Endodermal cell (in vitro differentiated cells): ENCODE measurements at places on chromosomes 6 and 20. TPM values are rescaled to one million over a fixed set of nuclear protein-coding genes. Genes with fewer than 3 reads are reported as not detected.

GRCh38 chr20:57711311-57711712, 1.5 kb upstream of the PMEPA1 start:
- no peaks in the 10 kb centered on the region for H3K27me3 ChIP-seq
- H3K36me3 ChIP-seq, result peaks cover 8% of the 10 kb centered on the region
- peak overlapping the region; percentile 100 for H3K27ac ChIP-seq
- peak; percentile 74 for DNase-seq

DNA sequence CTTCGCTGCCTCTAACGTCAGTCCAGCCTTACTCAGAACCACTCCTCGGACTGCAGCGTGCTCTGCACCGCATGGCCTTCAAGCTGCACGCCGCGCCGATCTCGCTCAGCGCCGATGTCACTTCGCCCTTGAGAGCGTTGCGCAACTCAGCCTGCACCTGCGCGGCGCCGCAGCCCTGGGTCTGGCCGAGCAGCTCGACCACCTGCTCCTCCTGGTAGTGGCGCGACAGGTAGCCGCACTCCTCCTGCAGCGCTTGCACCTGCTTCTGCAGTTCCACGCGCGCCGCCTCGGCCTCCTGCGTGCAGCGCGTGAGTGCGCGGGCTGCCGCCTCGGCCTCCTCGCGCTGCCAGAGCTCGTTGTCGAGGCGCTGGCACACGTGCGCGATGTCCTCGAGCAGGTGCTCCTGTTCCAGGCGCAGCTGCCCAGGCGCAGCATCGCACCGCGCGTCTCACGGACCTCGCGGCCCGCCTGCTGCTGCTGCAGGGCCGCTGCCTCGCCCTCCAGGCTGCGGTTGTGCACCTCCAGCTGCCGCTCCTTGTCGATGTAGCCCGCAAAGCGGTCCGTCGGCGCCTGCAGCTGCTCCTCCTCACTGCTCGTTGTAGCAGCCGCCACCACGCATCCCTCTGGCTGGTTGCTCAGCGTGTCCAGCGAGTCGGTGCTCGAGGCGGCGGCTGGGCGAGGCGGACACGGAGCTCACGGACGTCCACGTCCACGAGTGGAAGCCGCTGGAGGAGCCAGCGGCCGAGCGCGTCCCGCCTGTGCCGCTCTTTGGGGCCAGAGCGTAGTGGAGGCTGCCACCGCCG, 380.6 kb upstream of the CHD6 start:
- H3K36me3 ChIP-seq, result no peaks in the 10 kb centered on the region
- H3K27ac ChIP-seq, result no peak overlapping the region
- no peak overlapping the region for H3K4me3 ChIP-seq
- H3K4me1 ChIP-seq, result no peaks in the 10 kb centered on the region

DNA sequence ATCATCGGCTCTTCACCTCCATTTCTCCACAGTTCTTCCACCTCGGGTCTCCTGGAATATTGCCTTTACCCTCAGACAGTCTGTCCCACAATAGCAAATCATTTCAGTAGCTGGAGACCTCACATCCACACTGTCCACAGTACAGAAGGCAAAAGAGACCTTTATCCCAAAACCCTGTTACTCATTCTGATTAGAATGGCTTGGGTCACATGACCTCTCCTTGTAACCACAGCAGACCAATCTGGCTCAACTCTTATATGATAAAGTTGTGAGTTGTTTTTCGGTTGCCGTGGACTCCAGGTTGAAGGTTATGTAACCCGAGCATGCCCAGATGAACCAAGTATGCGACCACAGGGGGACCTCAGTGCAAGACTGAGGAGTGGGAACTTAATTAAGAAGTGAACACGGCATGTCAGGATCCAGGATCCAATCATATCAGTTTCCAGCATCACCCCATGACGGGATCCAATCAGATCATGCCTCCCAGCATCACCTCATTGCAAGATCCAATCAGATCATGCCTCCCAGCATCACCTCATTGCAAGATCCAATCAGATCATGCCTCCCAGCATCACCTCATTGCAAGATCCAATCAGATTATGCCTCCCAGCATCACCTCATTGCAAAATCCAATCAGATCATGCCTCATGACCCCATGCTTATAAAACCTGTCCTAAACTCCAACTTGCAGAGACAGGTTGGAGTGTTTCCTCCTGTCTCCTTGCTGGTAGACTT, 68.7 kb downstream of the LY86 start:
- no peaks in the 10 kb centered on the region for H3K4me1 ChIP-seq
- H3K27me3 ChIP-seq, result peaks cover 13% of the 10 kb centered on the region
- H3K36me3 ChIP-seq, result no peaks in the 10 kb centered on the region
- H3K27ac ChIP-seq, result peak overlapping the region; percentile 14

GRCh38 chr6:99790679-99791078, 184.0 kb downstream of the PRDM13 start:
- H3K36me3 ChIP-seq, result no peaks in the 10 kb centered on the region
- H3K27me3 ChIP-seq, result peaks cover 13% of the 10 kb centered on the region
- H3K4me3 ChIP-seq, result no peak overlapping the region
- DNase-seq, result no peak

DNA sequence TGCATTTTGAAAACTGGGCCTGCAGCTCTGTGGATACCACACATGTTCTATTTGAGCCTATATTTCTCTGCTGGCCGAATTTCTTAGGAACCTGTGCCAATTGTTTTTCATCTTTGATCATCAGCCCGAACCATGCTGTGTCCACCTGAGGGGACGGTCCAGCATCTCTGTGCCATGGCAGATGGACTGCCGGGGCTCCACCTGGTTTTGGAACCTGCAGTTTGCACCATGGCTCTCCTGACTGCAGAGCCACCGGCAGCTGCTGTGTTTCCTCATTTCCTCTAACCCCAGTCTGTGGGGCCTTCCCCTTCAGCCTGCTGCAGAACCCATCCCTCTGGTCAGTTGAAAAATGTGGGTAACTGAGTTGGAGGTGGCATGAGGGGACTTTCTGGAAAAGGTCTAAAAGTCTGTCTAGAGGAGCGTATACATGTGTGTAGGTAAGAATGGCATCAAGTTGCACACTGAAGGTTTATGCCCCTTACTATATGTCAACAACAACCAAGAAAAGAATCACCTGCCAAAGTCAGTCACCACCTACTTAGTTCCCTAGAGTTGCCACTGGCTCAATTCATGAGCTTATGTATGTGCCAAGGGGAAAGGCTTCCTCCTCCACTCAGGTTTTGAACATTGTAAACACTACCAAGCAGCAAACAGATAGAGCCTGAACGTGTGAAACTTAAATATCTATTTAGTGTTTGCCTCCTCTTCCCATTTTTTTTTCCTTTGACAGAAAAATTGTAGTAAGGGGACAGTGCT, 548.2 kb downstream of the PRKN start:
- no peaks in the 10 kb centered on the region for H3K4me1 ChIP-seq
- peaks cover 30% of the 10 kb centered on the region for H3K27me3 ChIP-seq
- H3K36me3 ChIP-seq, result no peaks in the 10 kb centered on the region
- no peak overlapping the region for H3K4me3 ChIP-seq
- no peak overlapping the region for H3K27ac ChIP-seq
- DNase-seq, result no peak

- no peak overlapping the region for H3K4me3 ChIP-seq
- H3K36me3 ChIP-seq, result no peaks in the 10 kb centered on the region
- H3K27ac ChIP-seq, result no peak overlapping the region
- no peaks in the 10 kb centered on the region for H3K27me3 ChIP-seq
Measured at GRCh38 chr6:51737580-51738360, 349.6 kb downstream of the PKHD1 start.

DNA sequence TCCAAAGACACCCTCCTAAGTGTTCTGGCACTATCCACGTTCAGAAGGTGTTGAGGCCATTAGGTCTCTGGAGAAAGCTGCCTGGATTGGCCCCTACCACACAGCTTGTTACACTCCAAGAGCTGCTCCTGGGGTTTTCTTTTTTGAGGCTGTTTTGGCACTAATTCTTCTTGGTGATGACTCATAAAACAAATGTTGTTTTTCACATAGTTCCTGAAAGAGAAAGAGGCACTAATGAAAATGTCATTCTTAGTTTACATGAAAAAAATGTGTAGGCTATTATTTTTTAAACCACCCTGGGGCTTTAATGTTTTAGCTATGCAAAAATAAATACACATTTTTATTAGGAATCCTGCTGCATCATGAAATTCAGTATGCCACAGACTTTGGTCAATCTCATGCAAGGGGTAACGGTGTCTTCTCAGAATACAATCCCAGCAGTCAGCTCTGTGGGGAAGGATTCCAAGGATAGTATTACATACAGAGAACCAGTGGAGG, 38.1 kb downstream of the TBPL1 start:
- no peaks in the 10 kb centered on the region for H3K27me3 ChIP-seq
- DNase-seq, result no peak

DNA sequence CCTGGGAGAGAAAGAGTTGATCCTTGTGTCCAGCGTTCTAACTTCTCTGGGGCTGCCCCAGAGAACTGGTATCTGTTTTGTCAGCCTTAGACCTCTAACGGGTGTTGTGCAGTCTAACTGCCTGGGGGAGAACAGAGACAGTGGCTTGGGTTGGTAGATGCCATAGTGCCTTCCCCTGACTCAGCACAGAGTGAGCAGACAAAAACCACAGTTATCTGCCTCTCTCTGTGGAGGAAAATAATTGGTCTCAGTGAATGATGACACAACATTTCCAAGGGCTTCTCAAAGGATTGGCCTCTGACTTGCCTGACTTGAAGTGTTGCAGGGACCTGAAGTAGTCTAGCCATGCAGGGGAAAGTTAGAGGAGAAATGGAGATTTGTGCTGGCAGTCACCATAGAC, 226.2 kb upstream of the MAN1A1 start:
- H3K36me3 ChIP-seq, result no peaks in the 10 kb centered on the region
- H3K4me3 ChIP-seq, result no peak overlapping the region
- H3K27me3 ChIP-seq, result no peaks in the 10 kb centered on the region
- no peaks in the 10 kb centered on the region for H3K4me1 ChIP-seq
- H3K27ac ChIP-seq, result no peak overlapping the region

- no peaks in the 10 kb centered on the region for H3K4me1 ChIP-seq
- H3K27me3 ChIP-seq, result no peaks in the 10 kb centered on the region
- no peak overlapping the region for H3K4me3 ChIP-seq
- H3K36me3 ChIP-seq, result no peaks in the 10 kb centered on the region
- no peak overlapping the region for H3K27ac ChIP-seq
Measured at GRCh38 chr6:64243618-64244017, 608.0 kb downstream of the PHF3 start.

DNA sequence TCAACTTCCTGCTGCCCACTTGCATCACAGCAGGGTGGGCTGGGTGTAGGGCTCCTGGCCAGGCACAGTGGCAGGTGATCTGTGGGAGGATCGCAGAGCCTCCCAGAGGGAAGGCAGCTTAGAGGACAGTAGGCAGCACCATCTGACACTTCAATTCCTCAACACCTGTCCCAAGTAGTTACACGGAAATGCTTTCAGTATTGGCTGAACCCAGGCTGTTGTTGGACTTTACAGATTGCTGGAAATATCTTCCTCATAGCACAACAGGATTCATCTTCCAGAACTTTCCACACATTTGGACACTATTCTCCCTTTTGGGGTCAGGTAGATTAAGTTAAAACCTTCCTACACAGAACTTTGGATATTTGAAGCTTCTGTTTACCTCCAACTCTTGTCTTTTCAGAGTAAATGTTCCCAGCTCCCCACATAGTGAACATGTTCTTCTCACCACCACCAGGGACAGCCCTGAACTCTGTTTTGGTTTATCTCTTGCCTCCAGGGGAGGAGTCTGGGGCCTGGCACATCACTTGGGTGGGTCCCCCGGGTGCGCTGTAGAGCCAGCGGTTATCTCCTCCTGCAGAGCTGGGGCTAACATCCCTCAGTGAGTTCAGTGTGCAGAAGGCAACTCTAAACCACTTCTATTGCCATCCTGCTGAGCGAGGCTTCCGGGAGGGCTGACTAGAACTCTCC, 3.5 kb upstream of the SLC22A2 start:
- DNase-seq, result peak; percentile 72
- H3K4me1 ChIP-seq, result peaks cover 10% of the 10 kb centered on the region
- H3K4me3 ChIP-seq, result no peak overlapping the region
- H3K27me3 ChIP-seq, result no peaks in the 10 kb centered on the region
- no peaks in the 10 kb centered on the region for H3K36me3 ChIP-seq

DNA sequence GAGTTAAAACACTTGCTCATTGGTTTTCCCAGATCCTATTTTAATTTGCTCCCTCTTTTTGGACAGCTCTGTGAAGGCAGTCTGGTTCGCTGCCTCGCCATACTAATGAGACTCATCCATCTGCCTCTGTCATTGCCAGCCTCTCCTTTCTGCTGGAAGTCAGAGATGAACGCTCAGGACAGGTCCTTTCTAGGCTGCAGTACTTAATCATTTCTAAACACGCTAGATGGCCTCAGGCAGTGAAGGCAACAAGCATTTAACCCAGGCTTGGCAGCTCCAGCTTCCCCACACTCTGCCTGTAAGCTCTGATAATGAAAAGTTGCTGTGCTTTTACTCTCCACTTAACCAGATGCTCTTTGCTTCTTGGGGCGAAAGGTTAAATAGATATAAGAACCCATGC, 286.7 kb upstream of the POU3F2 start:
- no peak overlapping the region for H3K4me3 ChIP-seq
- no peaks in the 10 kb centered on the region for H3K4me1 ChIP-seq
- peak overlapping the region; percentile 78 for H3K27ac ChIP-seq
- H3K36me3 ChIP-seq, result no peaks in the 10 kb centered on the region

- H3K4me1 ChIP-seq, result no peaks in the 10 kb centered on the region
- DNase-seq, result no peak
- H3K36me3 ChIP-seq, result no peaks in the 10 kb centered on the region
- H3K27me3 ChIP-seq, result no peaks in the 10 kb centered on the region
Measured at GRCh38 chr6:137978252-137978896, 111.3 kb downstream of the TNFAIP3 start.

DNA sequence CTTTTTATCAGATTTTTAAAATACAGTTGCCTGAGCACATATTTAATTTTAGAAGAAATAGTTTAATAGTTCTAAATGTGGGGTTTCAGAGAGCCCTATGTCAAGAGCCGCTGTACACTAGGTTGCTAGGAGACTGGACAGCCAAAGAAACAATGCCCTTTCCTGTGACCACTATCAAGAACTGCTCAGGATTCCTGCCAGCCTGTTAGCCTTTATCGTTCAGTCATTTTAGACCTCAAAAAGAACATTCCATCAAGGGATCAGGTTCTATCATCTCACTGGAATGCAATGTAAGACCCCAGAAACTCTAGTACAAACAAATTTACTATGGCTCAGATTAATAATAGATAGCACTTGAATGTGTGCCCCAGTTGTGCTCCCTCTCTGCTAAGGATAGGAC, 181.2 kb upstream of the CCN2 start:
- no peak overlapping the region for H3K4me3 ChIP-seq
- H3K27ac ChIP-seq, result peak overlapping the region; percentile 93
- no peaks in the 10 kb centered on the region for H3K4me1 ChIP-seq
- H3K27me3 ChIP-seq, result no peaks in the 10 kb centered on the region
- no peaks in the 10 kb centered on the region for H3K36me3 ChIP-seq

- no peak overlapping the region for H3K27ac ChIP-seq
- H3K36me3 ChIP-seq, result no peaks in the 10 kb centered on the region
- no peak for DNase-seq
- no peaks in the 10 kb centered on the region for H3K4me1 ChIP-seq
- H3K4me3 ChIP-seq, result no peak overlapping the region
Measured at GRCh38 chr20:58039274-58040092, 189.0 kb downstream of the ANKRD60 start.

UNC5CL gene
- 1.6 and 3.8 TPM in 2 replicates for total RNA-seq

SCRT2 gene
- not detected in 3 replicates for total RNA-seq

RIPOR2 gene
- total RNA-seq, result 8.9 and 9.3 TPM in 2 replicates
